Pulmonary artery endothelial cell (primary cell): ENCODE measurements at places on chromosomes 13 and 19.

DNA sequence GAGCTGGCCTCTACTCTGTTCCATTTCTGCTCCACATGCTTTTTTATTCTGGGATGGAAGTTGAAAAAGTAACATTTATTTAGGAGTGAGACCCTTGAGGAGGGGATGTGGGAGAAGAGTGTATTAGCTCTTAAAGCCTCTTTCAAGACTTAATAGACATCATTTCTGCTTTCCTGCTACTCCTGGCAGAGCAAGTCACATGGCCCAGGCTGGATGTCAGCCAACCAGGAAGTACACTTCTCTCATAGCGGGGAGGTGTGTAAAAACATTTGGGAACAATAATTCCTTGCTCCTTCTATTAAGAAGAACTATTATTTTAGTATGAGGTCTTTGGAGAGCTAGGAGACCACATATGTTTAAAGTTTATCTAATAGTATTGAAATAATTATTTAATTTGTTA, 40.6 kb upstream of the FAM216B start:
- peak; percentile 4 for DNase-seq

GRCh38 chr19:30895946-30896345, 453.3 kb downstream of the TSHZ3 start:
- no peak for DNase-seq

GRCh38 chr19:5048091-5048726, 79.3 kb downstream of the KDM4B start:
- no peak for DNase-seq

- DNase-seq: no peak
These were observed 229.4 kb downstream of the ITGBL1 start for GRCh38 chr13:101681834-101682233.

DNA sequence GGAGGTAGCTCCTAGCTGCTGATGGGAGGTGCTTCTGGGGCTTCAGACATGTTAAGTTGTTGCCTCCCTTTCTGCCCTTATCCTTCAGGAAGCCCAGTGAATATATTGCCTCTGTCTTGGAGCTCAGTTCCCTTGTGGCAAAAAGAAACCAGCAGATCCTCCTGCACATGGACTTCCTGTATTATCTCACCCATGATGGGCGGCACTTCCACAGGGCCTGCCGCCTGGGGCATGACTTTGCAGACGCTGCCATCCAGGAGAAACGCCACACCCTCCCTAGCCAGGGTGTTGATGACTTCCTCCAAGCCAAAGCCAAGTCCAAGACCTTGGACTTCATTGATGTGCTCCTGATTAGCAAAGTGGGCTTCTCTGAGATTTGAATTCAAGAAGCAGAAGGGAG, 6.0 kb upstream of the CYP4F12 start:
- DNase-seq: no peak

GRCh38 chr13:33645591-33646554, 172.1 kb upstream of the RFC3 start:
- no peak for DNase-seq

DNA sequence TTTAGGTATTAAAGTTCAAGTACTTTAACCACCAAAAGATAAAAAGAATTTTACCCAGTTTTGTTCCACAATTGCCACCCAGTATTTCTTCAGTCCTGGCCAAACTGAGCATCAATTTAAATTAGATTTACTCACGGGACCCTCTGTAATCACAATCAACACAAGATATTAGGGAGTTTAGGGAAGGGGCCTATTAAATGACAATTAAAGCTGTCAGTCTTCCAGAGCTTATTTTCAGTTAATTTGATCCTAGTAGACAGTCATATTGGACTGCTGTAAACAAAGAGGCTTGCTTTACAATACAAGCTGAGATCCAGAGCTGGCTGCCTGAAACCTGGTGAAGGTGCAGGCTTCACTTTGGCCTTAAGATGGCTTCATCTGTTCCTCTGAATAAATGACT, 321.2 kb upstream of the NBEA start:
- DNase-seq: no peak
